ENCODE measurements at places on chromosomes 1 and 21. TPM values are rescaled to one million over a fixed set of nuclear protein-coding genes. Genes with fewer than 3 reads are reported as not detected.

AJAP1 gene
- not detected for total RNA-seq

SPRR4 gene
- total RNA-seq, result not detected

TBX19 gene
- 0.40 TPM for total RNA-seq

RPL11 gene
- total RNA-seq, result 1,518 TPM

BSND gene
- not detected for total RNA-seq

TFAP2E gene
- total RNA-seq, result 0.32 TPM

COL6A1 gene
- 5.2 TPM for total RNA-seq

CCDC24 gene
- 1.0 TPM for total RNA-seq

PRAMEF17 gene
- total RNA-seq, result not detected

DNA sequence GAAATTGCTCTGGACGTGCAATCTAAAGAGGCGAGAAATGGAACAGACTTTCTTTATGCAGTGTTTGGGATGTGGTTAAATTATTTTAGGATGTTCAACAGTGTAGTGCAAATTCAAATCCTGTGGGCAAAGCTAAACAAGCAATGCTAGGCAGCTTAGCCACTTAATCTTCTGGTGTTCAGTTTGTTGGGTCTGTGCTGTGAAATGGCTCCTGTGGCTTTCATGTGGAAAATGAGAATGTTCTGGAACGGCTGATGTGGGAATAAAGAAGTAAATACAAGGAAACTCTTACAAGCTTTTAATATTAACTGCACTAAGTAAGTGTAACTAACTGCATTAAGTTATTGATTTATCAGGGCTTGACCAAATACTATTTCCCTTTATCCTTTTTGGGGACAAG is 766.6 kb downstream of the ADGRL2 start:
- no peak overlapping the region for H3K4me3 ChIP-seq
- H3K4me1 ChIP-seq, result no peaks in the 10 kb centered on the region
- H3K27me3 ChIP-seq, result no peaks in the 10 kb centered on the region
- no peak overlapping the region for H3K27ac ChIP-seq
- DNase-seq, result no peak

- H3K27me3 ChIP-seq, result peaks cover 21% of the 10 kb centered on the region
- H3K36me3 ChIP-seq, result no peaks in the 10 kb centered on the region
- no peak overlapping the region for H3K27ac ChIP-seq
- no peaks in the 10 kb centered on the region for H3K4me1 ChIP-seq
- H3K4me3 ChIP-seq, result no peak overlapping the region
These were observed 192.8 kb upstream of the C8B start for GRCh38 chr1:57158604-57158998.

DNA sequence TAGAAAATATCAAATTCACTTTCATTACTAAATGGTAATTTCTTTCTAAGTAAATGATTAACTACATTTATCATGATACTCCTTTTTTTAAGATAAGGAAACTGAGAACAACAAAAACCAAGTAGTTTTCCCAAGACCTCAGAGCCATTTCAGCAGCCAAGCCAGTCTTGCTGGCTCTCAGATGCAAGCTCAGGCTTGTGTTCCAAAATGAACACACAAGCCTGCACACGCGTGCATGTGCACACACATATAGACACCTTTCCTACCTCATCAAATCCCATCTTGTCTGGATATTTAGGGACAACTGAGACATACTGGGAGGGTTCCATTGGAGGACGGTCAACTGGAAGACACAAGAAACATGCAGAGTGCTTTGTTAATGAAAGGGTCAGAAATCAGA is 83.0 kb downstream of the COLGALT2 start:
- no peaks in the 10 kb centered on the region for H3K36me3 ChIP-seq
- no peak overlapping the region for H3K4me3 ChIP-seq
- H3K27ac ChIP-seq, result no peak overlapping the region
- DNase-seq, result no peak
- no peaks in the 10 kb centered on the region for H3K27me3 ChIP-seq
- H3K4me1 ChIP-seq, result peaks cover 13% of the 10 kb centered on the region

DNA sequence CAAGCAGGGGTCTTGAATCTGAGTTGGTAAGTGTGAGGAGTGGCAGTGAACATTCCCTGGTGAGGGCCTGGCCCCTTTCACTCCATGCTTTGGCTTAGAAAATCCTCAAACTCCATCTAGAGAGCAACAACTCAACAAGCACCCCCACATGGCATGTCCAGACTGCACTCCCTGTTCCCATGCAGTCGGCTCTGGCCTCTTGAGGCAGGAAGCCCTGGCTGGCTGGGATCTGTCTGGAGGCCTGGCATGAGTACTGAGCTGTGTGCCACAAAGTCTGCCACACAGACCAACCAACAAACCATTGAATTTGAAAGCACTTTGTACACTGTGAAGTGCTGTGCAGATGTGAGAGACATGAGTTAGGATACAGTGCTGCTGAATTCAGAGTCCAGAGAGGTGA is 25.2 kb downstream of the COA7 start:
- peaks cover 5% of the 10 kb centered on the region for H3K4me1 ChIP-seq
- H3K4me3 ChIP-seq, result no peak overlapping the region
- no peak for DNase-seq
- H3K27ac ChIP-seq, result no peak overlapping the region
- no peaks in the 10 kb centered on the region for H3K27me3 ChIP-seq

GRCh38 chr1:84971957-84972356 is 25.0 kb downstream of the MCOLN2 start:
- H3K4me1 ChIP-seq, result peaks cover 35% of the 10 kb centered on the region
- peaks cover 3% of the 10 kb centered on the region for H3K27me3 ChIP-seq
- DNase-seq, result no peak
- peaks cover 25% of the 10 kb centered on the region for H3K36me3 ChIP-seq
- H3K27ac ChIP-seq, result no peak overlapping the region

- H3K27me3 ChIP-seq, result no peaks in the 10 kb centered on the region
- H3K36me3 ChIP-seq, result no peaks in the 10 kb centered on the region
- H3K4me3 ChIP-seq, result no peak overlapping the region
- no peaks in the 10 kb centered on the region for H3K4me1 ChIP-seq
- H3K27ac ChIP-seq, result no peak overlapping the region
- DNase-seq, result no peak
These were observed 862.0 kb upstream of the CXADR start for GRCh38 chr21:16650714-16651366.

DNA sequence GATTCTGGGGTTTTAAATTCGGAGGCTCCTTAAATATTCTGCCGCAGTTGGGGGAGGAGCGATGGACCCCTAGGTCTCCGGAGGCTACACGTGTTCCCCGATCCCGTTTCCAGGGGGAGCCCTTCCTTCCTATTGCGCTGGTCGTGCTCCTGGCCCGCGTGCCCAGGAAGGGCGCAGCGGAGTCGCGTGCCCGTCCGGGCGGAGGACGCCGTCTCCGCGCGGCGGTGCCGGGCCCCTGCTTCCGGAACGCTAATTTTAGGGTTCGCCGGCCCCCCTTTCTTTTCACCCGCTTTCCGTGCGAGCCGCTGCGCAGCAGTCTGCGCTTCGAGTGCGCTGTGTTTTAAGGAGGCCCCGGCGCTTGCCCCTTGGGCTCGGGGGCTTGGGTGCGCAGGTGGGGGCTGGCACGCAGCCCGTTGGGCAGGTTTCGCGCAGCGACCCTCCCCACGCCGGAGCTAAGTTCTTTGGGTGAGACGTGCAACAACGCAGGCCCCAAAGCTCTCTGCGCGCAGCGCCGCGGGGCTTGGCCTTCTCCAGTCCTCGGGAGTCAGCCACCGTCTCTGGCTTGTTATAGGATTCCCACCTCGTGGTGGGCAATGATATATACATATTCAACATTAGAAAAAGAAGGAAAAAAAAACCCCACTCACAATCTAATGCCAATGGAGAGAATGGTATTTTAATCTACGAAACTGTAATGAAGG is 43.5 kb upstream of the DNAJC6 start:
- peaks cover 33% of the 10 kb centered on the region for H3K4me1 ChIP-seq
- H3K36me3 ChIP-seq, result no peaks in the 10 kb centered on the region
- peaks cover 40% of the 10 kb centered on the region for H3K27me3 ChIP-seq

DNA sequence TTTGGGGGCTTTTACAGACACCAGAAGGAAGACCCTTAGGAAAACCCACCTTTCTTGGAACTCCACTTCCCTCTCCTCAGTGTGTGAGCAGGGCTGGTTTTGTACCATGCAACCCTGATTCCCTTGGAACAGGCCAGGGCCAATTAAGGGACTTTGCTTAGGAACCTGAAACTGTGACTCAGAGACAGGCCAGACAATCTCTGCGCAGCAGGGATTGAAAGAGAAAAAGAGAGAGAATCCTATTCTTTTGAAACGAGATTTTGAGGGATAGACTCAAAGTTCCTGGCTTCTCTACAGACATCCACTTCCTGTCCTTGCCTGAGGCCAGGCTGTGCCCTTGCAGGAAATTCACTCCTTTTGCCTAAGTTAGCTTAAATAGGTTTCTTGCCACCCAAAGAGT is 23.1 kb upstream of the C1orf198 start:
- no peaks in the 10 kb centered on the region for H3K27me3 ChIP-seq
- DNase-seq, result no peak
- H3K36me3 ChIP-seq, result no peaks in the 10 kb centered on the region
- no peak overlapping the region for H3K4me3 ChIP-seq

DNA sequence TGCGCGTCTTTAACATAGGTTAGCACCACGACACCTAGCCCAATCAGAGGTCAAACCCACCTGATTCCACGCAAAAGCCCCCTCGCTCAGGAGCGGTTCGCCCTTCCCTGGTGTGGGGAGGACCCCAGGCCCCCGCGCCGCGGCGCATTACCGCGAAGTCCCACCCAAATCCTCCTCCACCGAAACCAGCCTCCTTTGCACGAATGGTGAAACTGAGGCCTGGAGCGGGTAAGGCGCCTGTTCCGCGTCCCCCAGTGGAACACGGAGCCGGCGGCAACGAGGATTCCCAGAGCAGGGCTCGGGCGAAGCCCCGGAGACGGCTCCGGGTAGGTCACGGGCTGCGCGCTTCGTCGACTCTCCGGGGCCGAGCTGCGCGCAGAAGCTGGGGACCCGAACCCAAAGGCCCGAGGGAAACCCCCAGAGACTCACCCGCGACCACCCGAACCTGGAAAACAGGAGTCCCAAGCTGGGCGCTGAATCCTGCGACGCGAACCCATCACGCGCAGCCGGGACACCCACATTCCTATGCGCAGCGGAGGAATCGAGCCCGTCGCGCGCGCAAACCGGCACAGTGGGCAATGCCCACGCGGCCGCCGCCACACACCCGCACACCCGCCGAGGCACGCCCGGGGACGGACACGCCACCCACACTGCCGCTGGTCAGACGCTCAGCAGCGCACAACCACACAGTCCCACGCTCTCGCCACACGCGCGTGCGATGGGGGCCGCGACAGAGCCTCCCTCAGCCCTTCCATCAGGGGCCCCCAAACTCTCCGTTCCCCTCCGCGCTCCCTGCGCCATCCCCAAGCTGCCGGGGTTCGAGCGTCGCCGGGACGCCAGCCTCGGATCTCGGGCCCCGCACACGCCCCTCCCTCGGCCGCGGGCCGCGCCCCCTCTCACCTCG is 507 bp downstream of the GLIS1 start:
- peaks cover 4% of the 10 kb centered on the region for H3K36me3 ChIP-seq
- no peak for DNase-seq
- H3K4me3 ChIP-seq, result peak overlapping the region; percentile 35

DNA sequence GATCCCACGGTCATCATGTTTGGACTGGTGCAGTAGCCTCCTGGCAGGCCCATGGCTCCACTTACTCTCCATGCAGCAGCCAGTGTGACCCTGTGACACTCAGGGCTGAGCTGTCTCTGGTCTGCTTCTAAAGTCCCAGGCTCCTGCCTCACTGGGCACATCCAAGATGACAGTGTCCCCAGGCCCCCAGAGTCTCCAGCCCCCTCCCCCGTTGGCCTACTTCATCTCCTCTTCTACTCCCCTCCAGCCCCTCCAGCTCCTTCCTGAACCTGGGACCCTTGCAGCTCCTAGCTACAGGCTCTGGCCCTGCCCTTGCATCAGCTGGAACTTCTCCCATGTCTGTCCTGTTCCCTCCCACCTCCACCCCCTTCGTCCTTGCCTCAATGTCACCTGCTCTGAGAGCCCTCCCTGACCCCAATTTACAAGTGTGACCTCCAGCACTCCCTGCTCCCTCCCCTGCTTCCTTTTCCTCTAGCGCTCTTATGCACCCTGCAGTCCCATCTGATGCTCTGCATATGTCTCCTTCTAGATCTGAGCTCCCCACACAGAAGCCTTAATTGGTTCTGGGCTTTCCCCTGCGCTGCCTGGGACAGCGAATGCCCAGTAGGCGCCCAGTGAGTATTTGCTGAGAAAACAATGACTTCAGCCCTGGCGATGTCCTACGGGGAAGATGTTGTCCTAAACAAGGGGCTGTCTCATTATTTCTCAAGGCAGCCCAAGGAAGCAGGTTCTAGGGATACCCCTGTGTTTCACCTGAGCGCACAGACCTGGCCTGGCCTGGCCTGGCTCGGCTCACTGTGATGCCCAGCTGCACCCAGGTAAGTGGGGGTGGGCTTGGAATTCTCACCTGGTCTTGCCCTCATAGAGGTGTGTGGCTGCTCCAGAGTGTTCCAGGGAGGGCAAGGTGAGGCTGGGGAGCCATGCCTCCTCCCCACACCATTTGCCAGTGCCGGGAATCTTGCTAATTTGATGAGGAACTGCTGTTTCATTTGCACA is 600.6 kb downstream of the PTPRU start:
- H3K27ac ChIP-seq, result no peak overlapping the region
- no peaks in the 10 kb centered on the region for H3K4me1 ChIP-seq
- H3K27me3 ChIP-seq, result peaks cover 7% of the 10 kb centered on the region
- H3K36me3 ChIP-seq, result no peaks in the 10 kb centered on the region
- H3K4me3 ChIP-seq, result no peak overlapping the region

DNA sequence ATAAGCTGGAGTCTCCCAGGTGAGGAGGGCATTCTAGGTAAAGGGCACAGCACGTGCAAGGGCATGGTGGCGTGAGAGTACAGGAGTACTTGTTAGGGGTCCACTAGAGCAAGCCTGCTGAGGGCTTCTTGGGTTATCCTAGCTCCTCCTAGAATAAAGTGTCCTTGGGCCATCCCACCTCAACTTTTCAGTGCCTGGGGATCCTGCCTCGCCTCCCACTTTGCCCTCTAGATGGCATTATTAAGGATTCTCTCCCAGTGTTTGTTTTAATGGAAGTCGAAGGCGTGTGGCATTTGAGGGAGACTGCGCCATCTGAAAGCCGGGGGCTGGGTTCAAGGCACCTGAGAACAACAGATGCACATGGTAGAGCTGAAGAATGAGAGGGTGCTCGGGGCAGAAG is 74.5 kb upstream of the SELENON start:
- no peaks in the 10 kb centered on the region for H3K36me3 ChIP-seq
- no peak overlapping the region for H3K27ac ChIP-seq
- no peak for DNase-seq
- H3K4me1 ChIP-seq, result peaks cover 44% of the 10 kb centered on the region
- H3K27me3 ChIP-seq, result no peaks in the 10 kb centered on the region
- H3K4me3 ChIP-seq, result no peak overlapping the region
